ENCODE measurements at places on chromosomes 13 and 19. TPM values are rescaled to one million over a fixed set of nuclear protein-coding genes. Genes with fewer than 3 reads are reported as not detected.
A peak's percentile ranks its signal among the peaks of the same experiment; 100 is the strongest.

- no peak overlapping the region for H3K4me3 ChIP-seq
- peak overlapping the region; percentile 22 for H3K27ac ChIP-seq
- peaks cover 9% of the 10 kb centered on the region for H3K36me3 ChIP-seq
- H3K27me3 ChIP-seq = no peaks in the 10 kb centered on the region
- DNase-seq = no peak
- H3K4me1 ChIP-seq = peaks cover 31% of the 10 kb centered on the region
These were observed 54.1 kb downstream of the SLC7A1 start for GRCh38 chr13:29541400-29541799.

The SLC6A16 gene
- total RNA-seq = 5.1 TPM

- no peak overlapping the region for H3K27ac ChIP-seq
- H3K4me3 ChIP-seq = no peak overlapping the region
- no peak for DNase-seq
- no peaks in the 10 kb centered on the region for H3K36me3 ChIP-seq
These were observed 36.3 kb downstream of the ZNRF4 start for GRCh38 chr19:5491565-5491964.

DNA sequence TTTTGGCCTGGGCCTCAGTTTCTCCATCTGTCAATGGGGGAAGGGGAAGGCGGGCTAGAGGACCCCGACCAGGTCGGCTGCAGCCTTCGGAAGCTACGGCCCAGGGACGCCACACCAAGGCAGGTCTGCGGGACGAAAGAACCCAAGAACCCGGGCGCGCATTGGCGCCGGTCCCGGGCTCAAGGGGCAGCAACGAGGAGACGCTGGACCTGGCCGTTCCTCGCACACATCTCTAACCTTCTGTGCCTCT, 739 bp upstream of the ILF3 start:
- peaks cover 30% of the 10 kb centered on the region for H3K4me1 ChIP-seq
- no peaks in the 10 kb centered on the region for H3K27me3 ChIP-seq
- peak overlapping the region; percentile 93 for H3K4me3 ChIP-seq
- H3K27ac ChIP-seq = peak overlapping the region; percentile 97

DNA sequence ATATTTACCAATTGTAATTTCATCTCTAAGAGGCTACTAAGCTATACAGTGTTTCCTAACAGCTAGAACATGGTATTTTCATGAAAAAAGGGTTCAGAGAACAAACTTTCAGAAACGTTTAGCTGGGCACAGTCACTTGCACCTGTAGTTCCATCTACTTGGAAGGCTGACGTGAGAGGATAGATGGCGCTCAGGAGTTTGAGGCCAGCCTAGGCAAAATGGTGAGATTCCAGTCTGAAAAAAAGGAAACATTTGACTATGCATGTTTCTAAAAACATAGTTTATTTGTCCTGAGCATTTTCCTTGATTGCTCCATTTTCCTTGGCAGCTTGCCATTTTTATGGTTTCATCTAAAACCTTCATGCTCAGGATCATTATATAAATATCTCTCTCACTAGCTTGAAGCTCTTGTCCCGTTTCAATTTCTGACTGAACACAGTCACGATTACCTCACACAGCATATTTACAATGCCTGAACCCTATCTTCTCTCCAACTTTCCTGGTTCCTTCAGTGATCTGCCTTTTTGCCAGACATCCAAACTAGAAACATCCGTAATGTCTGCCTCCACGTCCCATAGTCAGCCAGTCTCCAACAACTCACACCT, 200.8 kb downstream of the RGCC start:
- peaks cover 3% of the 10 kb centered on the region for H3K36me3 ChIP-seq
- DNase-seq = no peak
- no peak overlapping the region for H3K27ac ChIP-seq
- no peaks in the 10 kb centered on the region for H3K27me3 ChIP-seq
- H3K4me1 ChIP-seq = peaks cover 2% of the 10 kb centered on the region

The PRR20A gene
- total RNA-seq = not detected

The ZNF417 gene
- total RNA-seq = 36.5 TPM

The ZNF43 gene
- 39.8 TPM for total RNA-seq

The GAMT gene
- total RNA-seq = 18.9 TPM

The CACNG6 gene
- total RNA-seq = not detected

- H3K27me3 ChIP-seq = peaks cover 67% of the 10 kb centered on the region
- DNase-seq = no peak
- H3K36me3 ChIP-seq = peaks cover 3% of the 10 kb centered on the region
- H3K27ac ChIP-seq = peak overlapping the region; percentile 76
These were observed 17.7 kb downstream of the NFIX start for GRCh38 chr19:13012690-13013608.

The AMER2 gene
- not detected for total RNA-seq

The TRAPPC5 gene
- 79.8 TPM for total RNA-seq

- no peaks in the 10 kb centered on the region for H3K4me1 ChIP-seq
- no peaks in the 10 kb centered on the region for H3K27me3 ChIP-seq
- H3K4me3 ChIP-seq = no peak overlapping the region
- H3K36me3 ChIP-seq = no peaks in the 10 kb centered on the region
- H3K27ac ChIP-seq = no peak overlapping the region
These were observed 412.2 kb upstream of the TSHZ3 start for GRCh38 chr19:31761281-31761913.

DNA sequence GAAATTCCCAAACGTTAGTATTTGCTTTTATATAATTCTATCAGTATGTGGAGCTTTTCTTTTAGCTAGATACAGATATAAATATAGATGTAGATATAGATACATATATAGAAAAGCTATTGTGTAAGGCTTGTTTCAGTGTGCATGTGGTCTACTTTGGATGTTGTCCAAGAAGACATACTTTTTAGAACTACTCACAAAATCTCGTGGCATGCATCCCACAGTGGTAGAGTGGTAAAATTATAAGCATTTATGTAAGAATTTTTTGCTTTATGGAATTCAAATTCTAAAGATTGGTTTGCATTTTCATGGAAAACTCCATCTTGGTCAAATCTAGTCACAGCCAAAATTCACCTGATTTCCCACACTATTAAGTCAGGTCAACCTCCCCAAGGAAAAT, 880.4 kb downstream of the EFNB2 start:
- H3K27ac ChIP-seq = no peak overlapping the region
- no peak overlapping the region for H3K4me3 ChIP-seq
- no peak for DNase-seq
- H3K4me1 ChIP-seq = no peaks in the 10 kb centered on the region
- no peaks in the 10 kb centered on the region for H3K36me3 ChIP-seq
- no peaks in the 10 kb centered on the region for H3K27me3 ChIP-seq

The FUT1 gene
- total RNA-seq = 0.14 TPM

The CEACAM19 gene
- total RNA-seq = not detected

DNA sequence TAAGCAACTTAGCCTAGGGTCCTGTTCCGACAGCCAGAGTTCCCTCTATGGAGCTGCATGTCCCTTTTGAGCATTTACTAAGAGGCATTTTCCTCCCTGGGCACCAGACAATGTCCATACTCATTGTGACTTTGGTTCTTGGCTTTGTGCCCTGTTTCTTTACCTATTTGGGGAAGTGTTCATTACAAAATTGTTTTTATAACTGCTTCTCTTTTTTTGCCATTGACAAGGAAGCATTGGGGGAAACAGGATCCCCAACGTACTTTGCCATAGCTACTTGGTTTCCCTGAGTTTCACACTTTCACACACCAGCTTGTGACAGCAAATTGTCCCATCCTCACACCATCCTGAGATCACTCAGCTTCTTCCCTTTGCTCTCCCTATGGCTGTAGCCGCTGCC, 81.1 kb upstream of the SIAH3 start:
- peaks cover 3% of the 10 kb centered on the region for H3K27me3 ChIP-seq
- DNase-seq = no peak
- H3K36me3 ChIP-seq = no peaks in the 10 kb centered on the region
- H3K4me1 ChIP-seq = no peaks in the 10 kb centered on the region
- H3K27ac ChIP-seq = no peak overlapping the region

DNA sequence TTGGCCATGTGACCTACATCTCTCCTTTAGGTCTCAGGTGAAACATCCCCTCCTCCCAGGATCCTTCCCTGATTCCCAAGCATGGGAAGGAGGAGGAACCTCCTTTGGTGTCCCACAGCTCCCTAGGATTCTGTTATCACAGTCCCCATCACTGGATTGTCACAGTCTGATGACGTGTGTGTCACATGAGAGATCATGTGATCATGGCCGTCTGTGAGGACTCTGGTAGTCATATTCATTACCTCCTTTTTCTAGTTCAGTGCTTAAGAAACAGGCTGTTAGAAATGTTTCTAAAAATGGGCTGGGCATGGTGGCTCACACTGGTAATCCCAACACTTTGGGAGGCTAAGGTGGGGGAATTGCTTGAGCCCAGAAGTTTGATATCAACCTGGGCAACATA, 3.0 kb downstream of the DHX34 start:
- H3K27me3 ChIP-seq = no peaks in the 10 kb centered on the region
- no peak overlapping the region for H3K27ac ChIP-seq
- H3K4me3 ChIP-seq = no peak overlapping the region
- H3K36me3 ChIP-seq = peaks cover 24% of the 10 kb centered on the region
- no peak for DNase-seq

The ALOX5AP gene
- total RNA-seq = 63.3 TPM

DNA sequence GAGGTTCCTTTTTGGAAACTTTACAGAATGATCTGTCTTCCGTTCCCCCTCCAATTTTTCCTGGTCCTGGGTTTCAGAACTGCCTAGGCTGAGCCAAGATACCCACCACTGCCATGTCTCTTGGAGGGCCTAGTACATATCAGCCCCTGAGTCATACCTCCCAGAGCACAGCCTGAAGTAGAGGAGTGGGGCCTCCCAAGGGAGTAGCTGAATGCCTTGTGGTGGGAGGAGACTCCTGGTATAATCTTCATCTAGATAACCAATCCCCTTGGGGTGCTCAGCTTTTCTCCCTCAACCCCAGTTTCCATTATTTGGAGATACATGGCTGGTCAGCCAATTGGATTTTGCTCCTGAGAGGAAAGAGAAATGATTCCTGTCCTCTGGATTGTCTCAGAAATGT, 30.3 kb downstream of the ZNF763 start:
- no peaks in the 10 kb centered on the region for H3K27me3 ChIP-seq
- peaks cover 51% of the 10 kb centered on the region for H3K36me3 ChIP-seq
- H3K27ac ChIP-seq = no peak overlapping the region
- DNase-seq = no peak
- no peak overlapping the region for H3K4me3 ChIP-seq
- peaks cover 20% of the 10 kb centered on the region for H3K4me1 ChIP-seq

GRCh38 chr13:94602467-94602866, 810 bp downstream of the GPR180 start:
- H3K4me3 ChIP-seq = peak overlapping the region; percentile 83
- H3K4me1 ChIP-seq = peaks cover 29% of the 10 kb centered on the region
- no peaks in the 10 kb centered on the region for H3K27me3 ChIP-seq
- peak overlapping the region; percentile 60 for H3K27ac ChIP-seq
- no peak for DNase-seq

DNA sequence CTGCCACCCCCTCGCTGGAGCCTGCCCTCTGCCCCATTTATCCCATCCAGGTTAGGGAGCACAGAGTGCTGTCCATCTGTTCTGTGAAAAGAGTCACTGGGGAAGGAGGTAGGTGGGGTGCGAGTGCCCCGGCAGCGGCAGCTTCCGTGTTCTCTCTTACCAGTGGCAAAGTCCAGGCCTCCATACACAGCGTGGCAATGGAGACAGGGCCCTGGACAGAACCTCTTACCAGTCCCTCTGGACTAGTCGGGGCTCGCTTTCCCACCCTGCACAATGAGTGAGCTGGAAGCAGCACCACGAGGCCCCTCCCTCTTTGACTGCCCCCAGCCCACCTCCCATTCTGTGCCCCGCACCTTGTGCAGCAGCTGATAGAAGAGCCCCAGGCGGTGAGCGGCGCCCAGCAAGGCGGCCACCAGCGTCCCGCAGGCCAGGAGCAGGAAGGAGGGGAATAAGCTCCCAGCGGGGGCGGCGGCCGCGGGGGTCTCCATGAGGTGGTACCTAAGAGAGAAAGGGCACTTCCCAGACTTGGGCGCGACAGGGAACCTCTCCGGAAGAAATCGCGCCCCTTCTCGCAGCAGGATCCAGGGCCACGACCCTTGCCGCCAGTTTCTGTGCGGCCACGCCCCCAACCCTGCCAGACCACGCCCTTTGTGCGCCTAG, 17.5 kb downstream of the SYDE1 start:
- H3K27ac ChIP-seq = peak overlapping the region; percentile 91
- H3K4me3 ChIP-seq = peak overlapping the region; percentile 93
- peaks cover 13% of the 10 kb centered on the region for H3K36me3 ChIP-seq
- no peak for DNase-seq
- no peaks in the 10 kb centered on the region for H3K27me3 ChIP-seq
- peaks cover 14% of the 10 kb centered on the region for H3K4me1 ChIP-seq

GRCh38 chr13:31200637-31200971, 829 bp downstream of the B3GLCT start:
- H3K4me3 ChIP-seq = peak overlapping the region; percentile 75
- peak overlapping the region; percentile 69 for H3K27ac ChIP-seq
- H3K36me3 ChIP-seq = no peaks in the 10 kb centered on the region
- no peaks in the 10 kb centered on the region for H3K27me3 ChIP-seq

DNA sequence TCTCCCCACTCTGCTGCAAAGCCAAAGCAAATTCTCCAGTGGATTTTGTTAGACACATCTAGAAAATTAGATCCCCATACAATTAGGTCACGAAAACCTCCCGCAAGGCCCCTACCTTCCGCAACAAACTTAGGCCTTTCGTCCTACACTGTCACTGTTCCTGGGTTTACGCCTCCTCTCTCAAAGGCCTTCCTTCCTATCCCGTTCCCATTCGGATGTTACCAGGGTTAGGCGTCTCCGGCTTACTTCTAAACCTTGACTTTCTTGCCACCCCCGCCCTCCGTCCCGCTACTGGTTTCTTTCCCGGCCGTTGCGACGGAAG, 754 bp downstream of the RNF6 start:
- peaks cover 16% of the 10 kb centered on the region for H3K4me1 ChIP-seq
- H3K27me3 ChIP-seq = no peaks in the 10 kb centered on the region
- H3K36me3 ChIP-seq = peaks cover 15% of the 10 kb centered on the region
- peak overlapping the region; percentile 100 for H3K27ac ChIP-seq

GRCh38 chr19:32977280-32977679, 5.2 kb downstream of the FAAP24 start:
- H3K36me3 ChIP-seq = peaks cover 4% of the 10 kb centered on the region
- H3K27ac ChIP-seq = no peak overlapping the region
- no peak for DNase-seq
- H3K27me3 ChIP-seq = no peaks in the 10 kb centered on the region
